ENCODE measurements at places on chromosomes 1 and 21.

- DNase-seq = no peak
These were observed 70.0 kb downstream of the ARHGEF10L start for GRCh38 chr1:17609529-17609928.

GRCh38 chr21:22224261-22224660, 1226.1 kb downstream of the NCAM2 start:
- DNase-seq = no peak

GRCh38 chr1:41783189-41783639, 135.5 kb downstream of the HIVEP3 start:
- peak; percentile 36 for DNase-seq

- DNase-seq = no peak
These were observed 2.8 kb downstream of the ST6GALNAC5 start for GRCh38 chr1:76870037-76870436.

- DNase-seq = peak; percentile 27
These were observed 113.8 kb downstream of the UBR4 start for GRCh38 chr1:19096036-19096833.

- DNase-seq = no peak
These were observed 168.0 kb downstream of the CYYR1 start for GRCh38 chr21:26405071-26405470.

- no peak for DNase-seq
These were observed 262.2 kb downstream of the AJAP1 start for GRCh38 chr1:4916610-4917009.

- no peak for DNase-seq
These were observed 849.8 kb downstream of the USP25 start for GRCh38 chr21:16579538-16579937.

- no peak for DNase-seq
These were observed 110.8 kb upstream of the ADGRL4 start for GRCh38 chr1:79117376-79117775.

DNA sequence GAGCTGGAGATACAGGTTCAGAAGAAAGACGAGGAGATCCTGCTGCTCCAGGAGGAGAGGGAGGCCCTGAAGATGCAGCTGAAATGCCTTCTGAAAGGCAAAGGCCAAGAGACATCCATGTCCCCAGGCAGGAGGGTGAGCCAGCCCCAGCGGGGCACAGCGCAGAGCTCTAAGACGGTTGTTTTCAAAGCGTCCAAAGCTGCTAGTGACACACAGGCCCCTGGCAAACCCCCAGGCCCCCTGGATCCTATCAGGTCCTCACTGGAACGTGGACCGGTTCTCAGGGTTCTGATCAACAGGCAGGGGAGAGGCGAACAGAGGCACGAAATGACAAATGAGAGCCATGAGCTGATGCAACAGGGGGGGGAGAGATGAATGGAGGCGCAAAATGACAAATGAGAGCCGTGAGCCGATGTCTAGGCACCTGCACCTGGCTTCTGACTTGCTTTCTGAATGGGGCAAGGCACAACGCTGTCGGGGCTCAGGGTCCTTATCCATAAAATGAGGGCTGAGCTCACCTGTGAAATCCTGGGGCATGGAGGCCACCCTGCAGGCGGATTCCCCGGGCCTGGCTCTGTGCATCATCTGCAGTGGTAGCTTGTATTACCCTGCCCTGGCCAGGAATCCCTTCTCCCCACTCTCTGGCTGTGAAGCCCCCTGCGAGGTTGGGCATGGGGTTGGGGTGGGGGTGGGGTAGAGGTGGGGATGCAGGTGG, 9.2 kb downstream of the CCDC27 start:
- no peak for DNase-seq

- DNase-seq = no peak
These were observed 123.8 kb downstream of the TRABD2B start for GRCh38 chr1:47873337-47873736.

- no peak for DNase-seq
These were observed 43.8 kb downstream of the CD53 start for GRCh38 chr1:110916669-110917306.

DNA sequence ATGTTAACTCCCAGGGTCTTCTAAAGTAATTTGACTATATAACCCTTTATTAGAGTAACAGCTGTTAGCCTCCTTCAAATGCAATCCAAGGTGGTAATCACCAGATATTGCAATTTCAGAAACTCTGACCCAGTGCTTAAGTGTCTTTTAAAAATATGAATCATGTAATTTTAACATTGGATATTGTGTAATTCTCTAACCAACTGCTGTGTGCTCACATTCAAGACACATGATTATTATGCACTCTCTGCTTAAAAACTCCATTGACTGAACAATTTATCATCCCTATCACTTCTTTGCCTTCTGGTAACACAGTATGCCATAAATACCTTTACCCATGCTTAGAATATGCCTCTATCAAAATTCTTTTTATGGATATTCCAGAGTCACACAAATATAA, 537.4 kb upstream of the RGS18 start:
- DNase-seq = no peak

DNA sequence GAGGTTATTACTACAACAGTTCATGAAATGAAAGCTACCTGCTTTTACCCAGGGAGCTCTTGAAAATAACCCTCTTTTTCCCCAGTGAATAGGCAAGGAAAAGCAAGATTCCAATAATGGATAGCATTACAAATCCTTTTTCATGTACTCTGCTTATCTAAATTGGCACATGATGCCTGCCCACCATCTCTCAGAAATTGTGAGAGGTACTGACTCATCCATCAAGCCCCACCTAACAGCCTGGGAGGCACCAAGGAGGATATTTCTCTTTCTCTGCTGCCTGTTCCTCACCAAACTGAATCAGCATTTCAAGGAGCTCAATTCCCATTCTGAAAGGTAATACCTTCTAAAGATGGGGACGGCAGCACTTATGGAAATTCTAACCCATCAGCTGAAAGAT, 34.4 kb downstream of the PALMD start:
- DNase-seq = no peak

DNA sequence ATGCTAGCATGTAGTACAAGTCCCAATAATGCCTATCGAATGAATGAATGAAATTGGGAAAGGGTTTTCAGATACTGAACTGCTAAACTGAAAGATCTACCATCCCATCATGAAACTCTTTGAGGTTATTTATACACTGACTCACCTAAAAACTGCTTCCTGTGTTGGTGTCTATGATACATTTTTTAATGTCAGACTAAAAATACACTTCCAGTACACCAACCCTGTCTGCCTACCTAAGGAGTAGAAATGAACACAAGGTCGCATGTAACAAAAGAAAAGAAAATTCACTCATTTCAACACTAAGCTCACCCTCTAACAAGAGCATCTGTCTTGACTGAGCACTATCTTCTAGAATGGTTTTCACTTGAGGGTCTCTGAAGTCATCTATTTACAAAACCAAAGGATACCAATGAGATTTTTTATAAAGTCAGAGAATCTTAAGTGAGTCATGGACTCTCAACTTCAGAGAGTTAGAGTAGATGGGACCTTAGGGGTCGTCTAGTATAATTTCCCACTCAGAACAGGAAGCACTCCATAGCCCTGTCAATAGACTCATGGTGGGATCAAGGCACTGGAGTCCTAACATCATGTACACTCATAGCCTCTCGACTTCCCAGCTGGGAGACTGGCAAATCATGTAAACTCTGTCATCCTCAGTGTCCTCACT, 53.4 kb downstream of the WLS start:
- DNase-seq = no peak

GRCh38 chr1:154788886-154789285, 81.2 kb downstream of the KCNN3 start:
- DNase-seq = no peak

DNA sequence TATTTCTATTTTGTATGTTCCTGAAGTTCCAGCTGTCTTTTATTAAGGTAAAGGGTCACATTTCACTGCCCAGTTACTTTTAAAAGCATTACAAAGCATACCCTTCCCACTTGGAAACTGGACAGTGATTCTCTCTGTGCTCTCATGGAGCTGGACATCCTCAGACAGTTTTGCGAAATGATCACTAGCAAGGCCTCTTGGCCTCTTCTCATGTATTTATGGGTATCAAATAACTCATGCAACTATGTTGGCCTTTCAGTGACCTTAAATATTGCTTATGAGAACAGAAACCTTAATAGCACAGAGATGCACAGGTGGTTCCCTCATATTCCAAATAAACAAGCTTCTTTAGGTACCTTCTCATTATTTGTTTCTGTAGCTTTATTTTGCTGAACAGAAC, 7.9 kb upstream of the AMPD1 start:
- DNase-seq = no peak

- no peak for DNase-seq
These were observed 171.2 kb upstream of the RUNX1 start for GRCh38 chr21:35220301-35220700.

- no peak for DNase-seq
These were observed 87.7 kb downstream of the SPATA17 start for GRCh38 chr1:217718873-217719272.

DNA sequence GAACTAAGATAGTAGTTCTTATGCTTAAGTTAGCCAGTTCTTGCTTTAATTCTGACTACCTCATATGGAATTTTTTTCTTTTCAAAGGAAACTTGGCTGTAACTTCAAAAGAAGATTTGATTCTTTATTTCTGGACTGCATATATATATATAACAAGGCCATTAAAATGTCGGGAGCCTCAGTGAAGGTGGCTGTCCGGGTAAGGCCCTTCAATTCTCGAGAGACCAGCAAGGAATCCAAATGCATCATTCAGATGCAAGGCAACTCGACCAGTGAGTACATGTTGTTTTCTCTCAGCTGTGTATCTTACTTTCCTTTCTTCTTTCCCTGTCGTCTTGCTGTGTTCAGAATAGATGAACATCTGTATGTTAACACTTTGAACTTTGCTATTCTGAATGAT, 21.8 kb downstream of the KIF1B start:
- DNase-seq = no peak

- no peak for DNase-seq
These were observed 8.5 kb downstream of the EDN2 start for GRCh38 chr1:41475859-41476567.

- DNase-seq = no peak
These were observed 50.3 kb upstream of the MPC2 start for GRCh38 chr1:167987174-167987573.

- DNase-seq = peak; percentile 41
These were observed 2.1 kb downstream of the ARHGEF2 start for GRCh38 chr1:155976062-155976912.

DNA sequence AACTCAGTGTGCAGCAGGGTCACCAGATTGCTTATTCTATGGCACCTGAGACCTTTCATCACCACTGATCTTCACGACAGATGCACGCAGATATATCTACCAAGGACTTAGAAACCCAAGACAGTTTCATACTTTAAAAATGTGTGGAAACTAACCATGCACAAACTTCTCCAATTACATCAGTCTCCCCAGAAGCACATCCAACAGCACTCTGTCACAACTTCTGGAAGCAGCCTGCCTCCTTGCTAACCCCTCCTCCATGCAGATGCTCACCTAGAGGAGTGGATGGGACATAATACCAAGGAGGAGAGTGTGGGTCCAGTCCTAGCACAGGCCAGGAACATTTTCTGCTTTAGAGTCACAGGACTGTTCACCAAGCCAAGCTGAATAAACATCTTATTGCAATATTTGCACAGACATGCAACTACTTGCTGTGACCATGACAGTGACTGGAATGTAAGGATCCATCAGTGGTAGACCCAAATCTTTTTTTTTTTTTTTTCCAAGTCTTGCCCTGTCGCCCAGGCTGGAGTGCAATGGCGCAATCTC, 69.4 kb downstream of the HIVEP3 start:
- no peak for DNase-seq

- no peak for DNase-seq
These were observed 445.1 kb downstream of the AJAP1 start for GRCh38 chr1:5099558-5099957.

- DNase-seq = no peak
These were observed 66.5 kb upstream of the RAB3GAP2 start for GRCh38 chr1:220338759-220339158.

DNA sequence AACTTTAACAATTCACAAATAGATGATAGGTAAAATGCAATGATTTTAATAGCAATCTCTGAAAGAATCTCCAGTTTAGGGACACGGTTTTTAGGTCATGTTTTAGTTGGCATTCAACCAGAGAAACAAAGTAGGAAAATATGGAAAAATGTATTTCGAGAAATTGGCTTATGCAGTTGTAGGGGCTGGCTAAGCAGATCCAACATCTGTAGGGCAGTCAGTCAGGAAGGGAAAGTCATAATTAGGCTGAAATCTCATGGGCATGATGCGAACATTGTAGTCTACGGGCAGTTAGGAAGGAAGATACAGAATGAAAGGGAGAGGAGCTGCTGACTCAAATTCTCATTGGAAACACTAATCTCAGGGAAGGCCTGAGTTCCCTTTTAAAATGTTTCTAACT, 1276.0 kb upstream of the ADGRL4 start:
- DNase-seq = no peak

DNA sequence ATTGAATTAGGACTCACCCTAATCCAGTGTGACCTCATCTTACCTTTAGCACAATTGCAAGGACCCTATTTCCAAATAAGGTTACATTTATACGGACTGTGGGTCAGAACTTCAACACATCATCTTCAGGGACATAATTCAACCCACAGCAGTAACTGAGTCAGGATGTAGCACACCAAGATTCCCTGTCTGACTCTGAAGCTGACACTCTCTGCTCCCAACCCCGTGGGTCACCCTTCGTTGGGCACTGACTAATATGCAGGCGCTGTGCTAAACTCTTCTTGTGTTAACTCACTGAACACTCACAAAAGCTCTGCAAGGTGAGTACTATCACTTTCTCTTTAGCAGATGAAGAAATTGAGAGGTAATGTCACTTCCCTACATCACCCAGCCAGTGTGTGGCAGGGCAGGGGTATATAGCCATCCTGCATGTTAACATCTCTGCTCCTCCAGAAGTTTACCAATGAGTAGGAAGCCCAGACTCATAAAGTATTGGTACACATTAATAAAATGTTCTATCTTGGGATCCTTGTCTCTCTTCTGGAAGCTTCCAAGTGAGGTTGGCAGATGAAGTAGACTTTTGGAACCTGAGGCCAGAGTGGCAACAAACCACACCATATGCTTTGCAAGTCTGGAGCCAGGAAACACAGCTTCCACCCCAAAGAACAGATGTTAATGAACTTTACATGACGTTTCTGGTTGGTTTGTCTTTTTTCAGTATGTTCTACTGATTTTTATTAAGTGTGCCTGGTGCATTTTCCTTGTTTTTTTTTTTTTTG, 139.2 kb upstream of the KLHDC7A start:
- DNase-seq = no peak

- DNase-seq = no peak
These were observed 971 bp upstream of the RNF2 start for GRCh38 chr1:185044387-185044786.

Measured in hippocampal formation (tissue), 2 donors.